Aortic smooth muscle cell (primary cell): ENCODE measurements at places on chromosomes 13 and 19. TPM values are rescaled to one million over a fixed set of nuclear protein-coding genes. Genes with fewer than 3 reads are reported as not detected.

CRTC1 gene
- total RNA-seq, result 2.6 and 2.7 TPM in 2 replicates

PSPN gene
- 0.68 and 0.79 TPM in 2 replicates for total RNA-seq

RNF17 gene
- total RNA-seq, result not detected in 2 replicates

SELENOV gene
- total RNA-seq, result not detected in 2 replicates

GPC6 gene
- total RNA-seq, result 16.5 and 23.1 TPM in 2 replicates

IGFL2 gene
- not detected in 2 replicates for total RNA-seq
